ENCODE measurements at places on chromosomes 5 and 9.

GRCh38 chr5:143920772-143921171, 108.8 kb downstream of the HMHB1 start:
- DNase-seq: no peak

- no peak for DNase-seq
These were observed 111.5 kb downstream of the CDC42SE2 start for GRCh38 chr5:131375351-131375750.

DNA sequence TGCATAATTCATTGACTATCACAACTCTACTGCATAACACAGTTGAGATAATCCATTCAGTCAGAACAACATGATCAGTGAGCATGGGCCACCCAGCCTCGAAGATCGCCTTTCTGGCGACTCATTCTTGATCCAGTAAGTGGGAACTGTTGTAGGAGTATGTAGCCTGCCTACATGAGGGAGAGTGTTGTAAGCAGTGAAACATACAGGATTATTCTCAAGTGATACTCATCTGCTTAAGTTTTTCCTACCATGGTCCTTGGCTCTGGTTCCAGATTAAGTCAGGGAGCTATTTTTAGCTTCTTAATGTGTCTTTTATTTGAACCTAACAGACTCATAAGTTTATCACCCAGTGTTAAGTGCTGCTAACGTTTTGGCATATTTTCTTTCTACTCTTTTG, 44.0 kb downstream of the TNPO1 start:
- no peak for DNase-seq

DNA sequence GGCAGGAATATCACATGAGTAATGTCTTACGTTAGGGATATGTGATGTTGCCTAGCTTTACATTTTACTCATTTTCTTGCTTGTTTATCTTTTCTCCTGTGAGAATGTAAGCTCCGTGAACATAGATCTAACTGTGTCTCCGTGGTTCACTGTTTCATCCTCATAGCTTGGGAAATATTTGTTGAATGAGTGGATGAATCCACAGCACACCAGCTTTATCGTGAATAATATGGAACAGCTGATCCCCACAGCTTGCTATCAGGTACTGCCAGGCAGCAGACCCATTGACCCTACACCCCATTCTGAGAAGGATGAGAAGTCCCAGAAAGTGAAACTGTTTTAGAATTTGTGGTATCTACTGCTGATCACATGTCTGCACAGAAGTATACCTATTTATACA, 106.8 kb upstream of the FBN2 start:
- no peak for DNase-seq

GRCh38 chr5:150410524-150411244, 2.0 kb downstream of the CD74 start:
- DNase-seq: peak; percentile 50

DNA sequence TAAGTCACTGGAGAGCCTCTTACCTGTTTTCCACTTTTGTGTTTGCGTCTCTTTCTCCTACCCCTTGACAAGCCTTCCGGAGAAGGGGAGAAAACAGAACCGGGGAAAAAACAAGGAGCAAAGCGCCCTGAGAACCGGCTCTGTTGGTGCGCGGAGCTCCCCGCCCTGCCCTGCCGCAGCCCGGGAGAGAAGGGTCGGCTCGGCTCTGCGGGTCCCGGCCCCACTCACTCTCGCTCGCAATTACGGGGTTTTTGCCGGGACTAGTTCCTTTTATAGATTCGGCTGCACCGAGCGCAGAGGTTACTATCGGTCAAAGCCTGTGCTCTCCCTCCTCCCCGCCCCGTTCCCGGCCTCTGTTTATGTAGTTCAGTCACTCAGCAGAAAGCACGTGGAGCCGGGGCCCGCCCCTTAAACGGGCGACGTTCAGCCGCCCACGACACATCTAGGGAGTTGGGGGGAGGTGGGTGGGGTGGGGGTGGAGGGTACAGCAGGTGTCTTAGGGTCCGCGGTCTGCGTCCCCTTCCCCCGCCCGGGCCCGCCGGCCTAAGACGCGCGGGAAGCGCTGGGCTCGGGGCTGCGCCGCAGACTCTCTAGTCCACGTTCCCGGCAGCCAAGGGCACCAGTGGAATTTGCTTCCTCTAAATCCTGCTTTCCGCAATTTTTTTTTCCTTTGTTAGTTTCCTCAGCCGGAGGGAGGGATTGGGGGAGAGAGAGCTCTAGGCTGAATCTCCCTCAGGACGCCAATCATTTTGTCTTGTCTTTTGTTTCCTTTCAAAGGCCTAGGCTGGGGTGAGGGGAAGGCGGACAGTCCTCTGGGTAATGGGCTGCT, at the start of gene ABCA1:
TSS of gene ABCA1 (minus strand) at position 244 of the 829 bp plus-strand sequence. CDS start 24,476 bp downstream, outside the sequence.
- peak; percentile 76 for DNase-seq

- DNase-seq: no peak
These were observed 17.8 kb downstream of the HINT1 start for GRCh38 chr5:131147258-131147657.

DNA sequence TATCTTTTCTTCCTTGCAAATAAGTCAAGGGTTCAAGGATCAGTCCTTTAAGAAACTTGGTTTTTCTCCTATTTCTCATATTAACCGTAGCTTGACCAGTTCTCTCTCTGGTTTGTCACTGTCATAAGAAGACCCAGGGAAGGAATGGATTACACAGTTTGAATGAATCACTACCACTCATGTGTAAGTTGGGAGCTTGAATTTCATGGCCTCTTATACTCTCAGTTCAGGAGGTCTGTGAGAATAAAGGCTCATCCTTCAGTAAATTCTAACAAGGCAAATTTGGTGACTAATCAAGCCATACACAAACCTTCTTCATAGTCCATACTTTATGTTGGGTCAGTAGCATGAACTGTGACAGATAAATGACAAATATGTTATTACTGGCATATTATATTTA, 323.1 kb upstream of the ACTBL2 start:
- no peak for DNase-seq

GRCh38 chr5:158177146-158177545, 318.2 kb upstream of the CLINT1 start:
- no peak for DNase-seq

- no peak for DNase-seq
These were observed 181.1 kb downstream of the SPOCK1 start for GRCh38 chr5:137318027-137318426.

- no peak for DNase-seq
These were observed 2.5 kb upstream of the HMGCS1 start for GRCh38 chr5:43315682-43316081.

DNA sequence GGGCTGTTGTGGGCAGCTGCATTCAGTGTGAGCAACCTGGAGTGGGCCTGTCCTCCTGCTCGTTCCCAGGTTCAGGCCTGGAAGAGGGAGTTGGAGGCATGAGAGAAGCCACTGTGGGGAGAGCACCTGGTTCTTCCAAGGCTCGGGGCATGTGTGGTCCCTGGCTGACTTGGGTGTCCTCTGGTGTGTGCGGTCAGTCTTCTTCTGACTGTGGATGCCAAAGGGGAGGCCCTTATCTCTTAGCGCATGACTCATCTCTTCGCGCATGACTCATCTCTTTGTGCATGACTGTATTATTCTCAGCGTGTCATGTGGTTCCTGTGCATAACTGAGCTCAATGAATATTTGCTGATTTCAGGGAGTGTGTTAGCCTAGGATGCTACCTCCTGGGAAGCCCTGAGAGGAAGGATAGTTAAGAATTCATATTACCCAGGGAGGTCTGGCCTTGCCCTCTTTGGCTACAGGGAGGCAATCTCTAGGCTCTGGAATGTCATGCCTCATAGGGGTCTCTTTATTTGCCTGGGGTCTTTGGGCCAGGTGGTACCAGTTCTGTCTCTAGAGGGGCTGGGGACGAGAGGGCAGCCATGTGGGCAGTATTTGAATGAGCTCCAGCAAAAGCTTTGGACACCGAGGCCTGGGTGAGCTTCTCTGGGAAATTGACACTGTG, 188.7 kb downstream of the HSPA4 start:
- DNase-seq: peak; percentile 97

DNA sequence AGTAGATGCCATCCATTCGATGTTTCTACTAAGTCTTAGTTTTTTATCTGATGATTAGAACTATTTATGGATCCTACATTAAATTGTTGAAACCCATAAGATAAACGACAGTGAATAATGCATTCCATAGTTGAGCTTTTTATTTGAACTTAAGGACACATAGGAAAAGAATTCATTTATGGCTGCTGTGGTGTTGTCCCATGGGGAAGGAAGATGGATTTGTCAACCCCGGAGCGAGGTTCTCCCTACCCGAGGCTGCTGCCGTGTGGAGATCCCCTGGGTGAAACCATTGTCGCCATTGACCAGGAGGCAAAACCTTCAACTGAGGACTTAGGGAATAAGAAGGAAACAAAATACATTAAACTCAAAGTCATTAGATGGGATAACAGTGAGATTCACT, 146.7 kb downstream of the PRDM6 start:
- DNase-seq: no peak

Measured in H4 (cell line).